GM18507 (cell line): ENCODE measurements at places on chromosomes 5 and 9.

DNA sequence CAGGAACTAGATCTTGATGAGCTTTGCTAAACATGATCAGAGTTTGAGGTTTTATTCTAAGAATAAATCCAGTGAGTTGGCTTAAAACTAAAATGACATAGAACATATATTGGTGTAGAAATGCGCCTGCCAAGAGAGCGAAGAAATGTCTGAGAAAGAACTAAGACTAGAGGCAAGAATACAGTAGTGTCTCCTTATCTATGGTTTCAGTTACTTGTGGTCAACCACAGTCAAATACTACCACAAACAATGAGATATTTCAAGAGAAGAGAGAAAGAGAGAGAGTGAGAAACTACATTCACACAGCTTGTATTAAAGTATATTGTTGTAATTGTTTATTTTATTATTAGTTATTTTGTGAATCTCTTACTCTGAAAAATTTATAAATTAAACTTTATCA, 254.4 kb upstream of the CDH10 start:
- no peak for DNase-seq

DNA sequence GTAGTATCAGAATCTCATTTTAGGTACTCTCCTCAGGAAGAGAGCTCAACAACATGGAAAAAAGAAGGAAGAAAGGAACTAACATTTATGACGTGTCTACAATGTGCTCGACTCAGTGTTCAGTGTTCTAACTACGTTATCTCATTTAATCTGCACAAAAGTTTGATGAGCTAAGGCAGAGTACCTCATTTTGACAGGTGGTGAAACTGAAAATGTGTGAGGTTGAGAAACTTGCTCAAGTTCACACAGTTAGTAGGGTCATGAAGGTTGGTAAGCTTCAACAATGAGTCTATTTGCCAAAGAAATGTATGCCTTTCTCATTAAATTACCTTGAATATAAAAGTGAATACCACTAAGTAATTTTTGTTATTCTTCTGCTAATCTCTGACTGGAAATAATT, 165.1 kb downstream of the CAAP1 start:
- DNase-seq = no peak

DNA sequence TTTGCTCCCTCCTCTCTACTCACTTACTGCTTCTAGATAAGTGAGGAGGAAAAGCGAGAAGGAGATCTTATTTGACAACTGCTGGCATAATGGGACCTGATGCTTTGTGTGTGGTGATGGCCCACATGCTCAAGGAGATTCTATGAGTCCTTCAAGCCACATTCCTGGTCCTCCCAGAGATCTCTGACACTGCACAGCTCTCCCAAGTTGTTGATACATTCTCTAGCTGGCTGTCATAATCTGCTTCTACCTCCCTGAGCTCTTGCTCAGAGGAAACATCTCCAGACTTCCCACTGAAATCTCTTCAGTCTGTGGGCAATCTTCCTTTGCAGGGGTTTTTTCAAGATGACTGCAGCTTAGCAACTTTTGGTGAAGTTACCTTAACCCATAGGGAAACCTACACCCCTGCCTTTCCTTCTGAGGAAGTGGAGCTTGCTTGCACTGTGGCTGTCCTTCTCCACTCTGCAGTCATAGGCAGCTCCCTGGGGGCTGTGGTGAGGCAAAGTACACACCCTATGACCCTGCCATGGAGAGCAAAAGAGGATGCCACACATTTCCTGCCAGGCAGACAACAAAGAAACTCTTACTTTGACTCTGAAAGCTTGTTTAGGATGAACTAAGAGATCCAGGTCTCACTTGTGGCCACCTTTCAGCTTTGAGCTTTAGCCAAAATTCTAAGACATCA, 163.8 kb downstream of the TMEM38B start:
- DNase-seq = no peak

GRCh38 chr5:133878236-133878555, 90.2 kb downstream of the C5orf15 start:
- DNase-seq = no peak

GRCh38 chr5:135246923-135247795, 151.9 kb downstream of the MACROH2A1 start:
- no peak for DNase-seq

GRCh38 chr5:166834246-166834645, 1457.2 kb upstream of the WWC1 start:
- no peak for DNase-seq

DNA sequence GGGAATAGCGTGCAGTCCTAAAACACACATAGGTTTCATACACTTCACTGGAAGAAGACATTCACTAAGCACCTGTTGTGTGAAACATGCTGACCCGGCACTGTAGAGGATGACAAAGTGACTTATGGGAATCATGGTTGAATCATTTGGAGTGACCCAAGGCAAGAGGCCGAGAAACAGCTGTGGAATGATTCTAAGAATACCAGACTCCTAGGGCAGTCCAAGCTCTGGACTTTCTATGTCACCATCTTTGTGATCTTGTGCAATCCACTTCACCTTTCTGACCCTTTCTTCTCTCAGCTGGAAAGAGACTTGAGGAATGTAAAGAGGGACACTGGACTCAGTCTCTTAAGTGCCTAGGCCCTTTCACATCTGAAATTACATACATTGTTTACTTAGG, 13.1 kb downstream of the MSANTD3 start:
- DNase-seq = no peak

GRCh38 chr5:97888439-97888838, 705.4 kb upstream of the RIOK2 start:
- peak; percentile 5 for DNase-seq

DNA sequence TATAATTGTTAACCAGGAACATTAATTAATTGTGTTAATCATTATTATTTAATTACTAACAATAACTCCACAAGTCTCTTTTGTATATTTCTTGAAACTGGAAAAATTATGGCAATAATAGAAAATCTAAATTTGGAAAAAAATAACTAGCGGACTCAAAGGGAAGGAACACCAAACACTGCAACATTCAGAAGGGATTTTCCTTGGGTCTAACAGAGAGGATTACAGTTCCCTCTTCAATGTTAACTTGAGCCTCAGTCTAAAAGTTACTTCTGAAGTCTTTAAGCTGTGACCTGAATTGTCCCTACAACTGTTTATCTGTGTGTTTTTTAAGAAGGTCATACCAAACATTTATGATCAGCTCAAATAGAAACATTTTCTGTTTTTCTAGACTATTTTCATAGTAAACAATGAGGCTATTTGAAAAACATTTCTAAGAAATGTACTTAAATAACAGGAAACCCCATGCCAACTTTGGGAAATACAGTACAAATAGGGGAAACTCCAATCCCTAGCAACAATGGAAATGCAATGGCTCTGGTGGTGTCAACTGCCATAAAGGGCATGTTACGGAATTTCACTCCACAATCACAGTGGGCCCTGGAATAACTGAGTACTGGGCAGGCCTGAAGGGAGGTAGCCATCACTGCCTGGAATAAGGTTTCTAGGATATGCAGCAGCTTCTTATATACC, 61.2 kb downstream of the MCTP1 start:
- DNase-seq = no peak

DNA sequence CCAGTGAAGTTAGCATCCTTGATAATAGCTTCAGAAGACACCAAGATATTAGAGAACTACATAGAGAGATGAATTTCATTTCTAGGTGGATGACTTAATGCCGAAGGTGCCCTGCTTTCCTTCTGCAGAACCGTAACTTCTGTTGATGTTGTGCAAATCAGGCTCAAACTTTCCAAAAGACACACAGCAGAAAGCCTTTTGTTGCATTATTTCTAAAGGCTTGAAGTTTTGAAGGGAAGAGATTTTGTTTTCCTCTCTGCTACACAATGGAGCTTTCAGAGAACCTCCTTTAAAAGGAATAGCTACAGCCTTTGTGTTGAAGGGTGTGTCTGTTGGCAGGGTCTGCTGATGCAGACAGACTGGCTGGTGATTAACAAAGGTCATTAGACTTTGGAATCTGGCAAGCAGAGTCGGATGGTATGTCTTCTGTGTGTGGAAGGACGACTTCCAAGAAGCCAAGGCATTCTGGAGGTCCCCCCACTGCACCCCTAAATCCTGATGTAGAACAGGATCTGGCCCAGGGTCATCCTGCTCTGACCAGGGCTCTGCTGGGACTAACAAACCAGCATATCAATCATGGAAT, 57.8 kb downstream of the ZNF462 start:
- no peak for DNase-seq

DNA sequence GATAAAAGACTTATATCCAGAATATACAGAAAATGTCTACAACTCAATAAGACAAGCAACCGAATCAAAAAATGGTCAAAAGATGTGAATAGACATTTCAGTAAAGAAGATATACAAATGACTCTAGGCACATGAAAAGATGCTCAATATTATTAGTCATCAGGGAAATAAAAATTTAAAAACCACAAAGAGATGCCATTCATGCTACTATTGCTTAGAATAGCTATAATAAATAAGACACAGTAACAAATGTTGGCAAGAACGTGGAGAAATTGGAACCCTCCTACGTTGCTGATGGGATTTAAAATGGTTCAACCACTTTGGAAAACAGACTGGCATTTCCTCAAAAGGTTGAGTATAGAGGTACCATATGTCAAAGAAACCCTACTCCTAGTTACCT, 39.8 kb downstream of the POLK start:
- DNase-seq = no peak

GRCh38 chr5:17186256-17186655, 31.2 kb upstream of the BASP1 start:
- no peak for DNase-seq

DNA sequence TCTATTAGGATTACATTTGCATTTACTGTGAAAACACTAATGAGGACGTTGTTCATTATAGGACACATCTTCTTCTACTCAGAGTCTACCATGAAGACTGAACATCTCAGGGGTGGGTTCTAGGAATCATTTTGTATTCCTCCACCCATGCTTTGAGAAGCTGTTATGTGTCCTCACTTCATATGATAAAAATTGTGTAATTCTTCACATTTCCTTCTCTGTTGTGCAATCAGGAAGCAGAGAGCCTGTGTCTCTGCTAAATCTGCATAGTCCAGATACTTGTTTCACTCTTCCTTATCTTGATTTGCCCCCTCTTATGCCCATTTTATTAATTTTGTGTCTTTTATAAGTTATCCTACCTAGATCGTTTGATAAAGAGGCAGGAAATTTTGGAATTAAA, 97.8 kb upstream of the IQGAP2 start:
- no peak for DNase-seq

DNA sequence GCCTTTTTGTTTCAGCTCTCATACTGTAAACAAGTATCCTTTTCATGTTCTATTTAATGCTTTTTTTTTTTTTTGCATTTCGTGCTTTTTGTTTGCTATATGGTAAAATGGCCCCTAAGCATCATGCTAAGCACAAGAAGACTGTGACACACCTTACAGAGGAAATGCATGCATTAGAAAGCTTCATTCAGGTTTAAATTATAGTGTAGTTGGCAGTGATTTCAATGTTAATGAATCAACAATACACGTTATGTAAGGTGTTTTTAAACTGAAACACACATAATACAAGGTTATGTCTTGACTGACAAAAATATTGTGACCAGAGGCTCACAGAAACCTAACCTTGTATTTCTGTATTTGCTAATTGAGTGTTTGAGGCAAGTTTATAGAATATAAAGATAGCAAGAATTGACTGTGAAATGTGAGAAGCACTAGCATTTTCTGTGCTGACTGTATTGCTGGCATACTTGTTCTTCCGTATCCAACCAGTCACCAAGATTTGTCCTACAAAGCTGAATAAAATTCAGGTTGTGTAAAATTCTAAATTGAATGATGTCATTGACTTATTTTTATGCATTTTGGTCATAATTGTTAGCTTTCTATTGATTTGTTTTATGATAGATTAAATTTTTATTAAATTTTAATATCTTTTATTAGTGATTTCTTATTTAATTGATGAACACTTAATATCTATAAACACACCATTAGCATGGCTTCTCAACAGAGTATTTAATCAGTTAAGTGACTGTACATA, 4.1 kb downstream of the CFAP95 start:
- DNase-seq = no peak

DNA sequence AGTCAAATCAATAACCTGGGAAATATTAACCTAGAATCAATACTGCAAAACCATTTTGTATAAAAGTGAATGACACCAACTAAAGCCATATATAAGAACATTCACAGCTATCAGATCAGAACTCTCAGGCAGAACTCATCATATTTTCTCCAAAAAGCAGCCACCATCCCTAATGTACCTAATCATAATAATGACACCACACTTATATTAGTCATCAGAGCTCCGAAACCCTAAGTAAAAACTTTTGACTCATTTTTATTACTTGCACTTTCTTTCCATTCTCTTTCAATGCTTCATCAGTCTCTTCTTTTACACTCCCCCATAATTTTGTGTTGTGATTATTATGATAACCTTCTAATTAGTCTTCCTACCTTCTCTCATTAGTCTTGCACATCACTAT, 45.3 kb downstream of the INSL6 start:
- no peak for DNase-seq

DNA sequence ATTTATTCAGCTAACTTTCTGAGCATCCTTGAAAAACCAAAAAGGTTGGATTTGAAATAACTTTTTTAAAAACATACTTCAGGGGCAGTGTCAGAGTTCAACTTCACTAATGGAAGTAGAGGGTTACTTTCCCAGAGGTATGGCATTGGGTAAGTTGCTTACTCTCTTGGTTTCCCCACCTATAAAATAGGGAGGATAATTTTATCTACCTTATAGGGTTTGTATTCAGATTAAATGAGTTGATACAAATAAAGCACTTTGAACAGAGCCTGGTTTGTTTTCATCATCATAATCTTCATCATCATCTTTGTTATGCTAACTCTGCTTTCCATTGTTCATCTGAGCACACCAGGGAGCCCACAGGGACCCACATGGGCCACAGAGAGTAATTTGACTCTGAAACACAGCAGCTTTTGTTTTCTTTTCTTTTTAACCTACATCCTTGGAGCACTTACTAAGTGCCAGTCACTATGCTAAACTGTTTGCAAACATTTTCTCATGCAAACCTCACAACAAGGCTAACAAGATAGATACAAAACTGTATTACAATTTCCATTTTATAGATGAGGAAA, 179.1 kb upstream of the SLC24A2 start:
- DNase-seq = no peak
